GM23338 (cell line): ENCODE measurements at places on chromosomes 7 and 10. TPM values are rescaled to one million over a fixed set of nuclear protein-coding genes. Genes with fewer than 3 reads are reported as not detected.

The MRC1 gene
- polyA plus RNA-seq = not detected in 2 replicates

The CLEC5A gene
- polyA plus RNA-seq = not detected in 2 replicates

The RAMP3 gene
- 1.1 and 2.6 TPM in 2 replicates for polyA plus RNA-seq

The FOXP2 gene
- 0.03 and 0.31 TPM in 2 replicates for polyA plus RNA-seq

The RBM20 gene
- 0.03 and 0.05 TPM in 2 replicates for polyA plus RNA-seq

The H2BK1 gene
- polyA plus RNA-seq = not detected in 2 replicates

The PDE1C gene
- polyA plus RNA-seq = not detected in 2 replicates

The KCNH2 gene
- 2.6 and 2.9 TPM in 2 replicates for polyA plus RNA-seq

The PYROXD2 gene
- polyA plus RNA-seq = 2.2 and 2.6 TPM in 2 replicates

The ZFAND4 gene
- 6.6 and 7.4 TPM in 2 replicates for polyA plus RNA-seq
